Islet precursor cell (in vitro differentiated cells): ENCODE measurements at places on chromosomes 16 and 17.

DNA sequence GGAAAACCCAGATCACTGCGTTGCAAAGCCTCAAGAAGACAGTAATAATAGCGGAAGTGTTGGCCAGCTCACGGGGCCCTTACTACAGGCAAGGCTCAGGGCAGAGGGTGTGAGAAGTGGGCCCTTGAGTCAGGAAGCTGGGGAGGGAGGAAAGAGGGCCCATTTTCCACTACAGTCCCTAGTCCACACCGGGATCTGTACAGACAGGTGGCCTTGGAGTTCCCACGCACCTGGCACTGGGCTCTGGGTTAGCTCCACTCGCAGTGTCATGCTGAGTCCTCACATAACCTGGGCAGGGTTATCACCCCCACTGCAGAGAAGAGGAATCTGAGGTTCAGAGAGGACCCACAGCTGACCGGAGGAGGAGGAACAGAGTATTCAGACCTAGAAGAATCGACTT lies 16.8 kb upstream of the MTSS2 start:
- no peak for DNase-seq

DNA sequence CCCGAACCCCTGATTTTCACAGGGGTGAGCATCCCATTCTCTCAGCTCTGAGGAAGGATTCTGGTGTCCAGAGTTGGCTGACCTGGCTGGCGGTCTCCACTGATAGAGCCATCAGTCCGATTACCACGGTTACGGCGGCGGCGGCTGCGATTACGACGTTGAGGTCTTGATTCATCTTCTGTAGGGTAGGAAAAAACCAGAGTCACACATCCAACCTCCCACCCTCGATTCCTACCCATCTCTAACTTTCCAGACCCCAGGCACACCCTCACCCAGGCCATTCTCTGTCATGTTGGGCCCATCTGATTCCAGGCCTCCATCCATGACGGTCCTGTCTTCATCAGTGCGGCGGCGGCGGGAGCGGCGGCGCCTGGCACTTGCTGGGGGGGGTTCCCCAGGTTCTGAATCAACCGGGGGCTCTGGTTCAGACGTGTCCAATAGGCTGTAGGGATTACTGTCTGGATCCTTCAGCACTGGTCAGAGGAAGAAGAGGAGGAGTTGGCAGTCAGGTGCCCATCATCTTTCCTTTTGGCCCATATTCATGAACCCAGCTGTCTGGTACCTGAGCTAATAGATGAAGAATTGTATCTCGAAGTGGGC lies 2.6 kb upstream of the SOX15 start:
- DNase-seq: no peak

GRCh38 chr17:73262676-73263642 lies 1.3 kb upstream of the CPSF4L start:
- peak; percentile 76 for DNase-seq

- peak; percentile 99 for DNase-seq
Observed at GRCh38 chr17:15341385-15341849, at the start of gene TEKT3. Gene TEKT3 (minus strand): TSS chr17:15341597. CDS start chr17:15331585, 10,012 bp downstream.

GRCh38 chr16:2751577-2752034 lies 832 bp upstream of the SRRM2 start:
- no peak for DNase-seq

DNA sequence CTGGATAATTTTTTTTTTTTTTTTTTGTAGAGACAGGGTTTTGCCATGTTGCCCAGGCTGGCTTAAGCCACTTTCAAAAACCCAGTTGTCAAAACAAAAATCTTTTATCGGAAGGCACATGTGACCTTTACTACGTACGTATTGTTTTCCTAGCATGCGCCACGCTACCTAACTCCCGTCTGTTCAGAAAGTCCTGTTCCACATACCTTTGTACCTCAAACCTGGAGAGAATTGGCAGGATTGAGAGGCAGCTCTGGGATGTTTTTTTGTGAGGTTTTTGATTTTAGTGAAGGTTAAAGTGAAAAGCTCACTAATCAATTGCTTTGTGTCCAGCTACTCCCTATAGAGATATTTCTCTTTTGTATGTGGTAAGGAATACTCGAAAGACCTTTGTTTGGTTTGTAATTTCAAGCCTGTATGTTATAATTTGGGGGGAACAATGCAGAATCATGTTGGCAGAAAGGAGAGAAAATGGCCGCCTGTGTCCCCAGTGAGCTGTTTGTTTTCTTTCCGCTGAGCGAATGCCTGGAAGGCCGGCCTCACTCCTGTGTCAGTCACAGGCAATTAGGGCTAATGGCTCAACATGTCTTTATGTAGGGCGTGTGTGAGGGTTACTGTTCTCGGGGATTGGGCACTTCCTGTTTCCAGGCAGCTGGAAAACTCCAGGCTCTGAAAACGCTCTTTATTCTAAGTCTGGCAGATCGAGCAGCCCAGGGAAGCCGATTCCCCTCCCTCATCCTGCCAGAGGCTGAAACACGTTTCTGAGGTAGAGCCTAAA lies 60.8 kb upstream of the CLEC18A start:
- peak; percentile 97 for DNase-seq

- DNase-seq: no peak
Observed at GRCh38 chr16:84544031-84544773, 39.7 kb upstream of the MEAK7 start.

- peak; percentile 83 for DNase-seq
Observed at GRCh38 chr17:4142107-4142900, 526 bp downstream of the ZZEF1 start.

GRCh38 chr17:48961516-48962233 lies 6.7 kb downstream of the GIP start:
- peak; percentile 96 for DNase-seq

DNA sequence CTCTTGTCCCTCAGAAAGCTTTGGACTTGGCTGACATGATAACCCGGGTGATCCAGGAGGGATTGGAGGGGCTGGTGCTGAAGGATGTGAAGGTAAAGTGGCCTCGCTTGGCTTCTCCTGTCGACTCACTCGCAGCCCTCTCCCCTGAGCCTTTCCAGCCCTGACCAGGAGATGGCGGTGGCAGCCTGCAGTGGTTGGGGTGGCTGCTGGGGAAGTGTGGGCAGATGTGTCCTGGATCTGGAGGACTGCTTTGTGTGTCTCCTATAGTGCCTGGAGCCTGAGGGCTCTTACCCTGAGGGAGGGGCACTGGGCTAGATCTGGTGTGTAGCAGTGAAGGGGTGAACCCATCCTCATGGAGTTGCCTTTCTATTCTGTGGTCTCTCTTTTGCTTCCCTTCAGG lies 17.9 kb downstream of the LIG3 start:
- DNase-seq: peak; percentile 94

GRCh38 chr17:46978489-46979146 lies 435 bp downstream of the RPRML start:
- peak; percentile 76 for DNase-seq

- DNase-seq: no peak
Observed at GRCh38 chr16:3980253-3981111, 100.0 kb upstream of the CREBBP start.

- no peak for DNase-seq
Observed at GRCh38 chr16:48810436-48810802, 200.4 kb upstream of the N4BP1 start.

DNA sequence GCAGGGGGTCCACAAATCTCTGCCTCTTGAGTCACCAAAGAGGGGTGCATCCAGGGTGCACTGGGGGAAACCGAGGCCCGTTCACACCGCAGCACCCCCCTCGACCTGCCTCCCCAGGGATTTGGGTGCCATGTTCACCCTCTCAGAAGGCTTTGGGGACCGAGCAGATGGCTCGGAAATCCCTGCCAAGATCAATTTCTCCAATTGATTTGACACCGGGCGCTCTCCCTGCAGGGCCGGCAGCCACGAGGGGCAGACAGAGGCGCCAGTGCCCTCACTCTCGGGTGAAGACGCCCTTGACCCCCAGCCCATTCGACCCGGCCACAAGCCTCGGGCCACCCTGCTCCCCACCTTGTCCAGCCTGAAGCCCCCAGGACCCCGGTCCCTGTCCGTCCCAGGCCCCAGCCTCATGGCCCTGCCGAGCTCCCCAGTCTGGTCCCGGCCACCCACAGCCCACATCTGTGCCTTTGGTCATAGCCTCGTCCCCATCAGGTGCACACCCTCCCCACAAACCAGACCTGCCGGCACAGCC lies 9.3 kb downstream of the SSTR5 start:
- DNase-seq: no peak

- no peak for DNase-seq
Observed at GRCh38 chr16:48531011-48531962, 78.7 kb downstream of the N4BP1 start.

DNA sequence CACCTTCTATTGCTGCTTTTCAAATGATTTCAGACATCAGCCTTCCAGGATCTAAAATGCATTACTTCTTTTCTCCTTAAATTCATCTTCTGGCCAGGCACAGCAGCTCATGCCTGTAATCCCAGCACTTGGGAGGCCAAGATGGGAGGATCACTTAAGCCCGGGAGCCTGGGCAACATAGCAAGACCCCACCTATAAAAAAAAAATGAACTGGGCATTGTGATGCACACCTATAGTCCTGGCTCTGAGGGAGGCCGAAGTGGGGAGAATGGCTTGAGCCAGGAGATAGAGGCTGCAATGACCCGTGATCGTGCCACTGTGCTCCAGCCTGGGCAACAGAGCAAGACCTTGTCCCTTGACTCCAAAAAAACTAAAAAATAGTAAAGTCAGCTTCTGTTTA lies 208.5 kb downstream of the SPECC1 start:
- peak; percentile 35 for DNase-seq

GRCh38 chr17:75691371-75691791 lies 24.2 kb downstream of the SAP30BP start:
- DNase-seq: no peak

DNA sequence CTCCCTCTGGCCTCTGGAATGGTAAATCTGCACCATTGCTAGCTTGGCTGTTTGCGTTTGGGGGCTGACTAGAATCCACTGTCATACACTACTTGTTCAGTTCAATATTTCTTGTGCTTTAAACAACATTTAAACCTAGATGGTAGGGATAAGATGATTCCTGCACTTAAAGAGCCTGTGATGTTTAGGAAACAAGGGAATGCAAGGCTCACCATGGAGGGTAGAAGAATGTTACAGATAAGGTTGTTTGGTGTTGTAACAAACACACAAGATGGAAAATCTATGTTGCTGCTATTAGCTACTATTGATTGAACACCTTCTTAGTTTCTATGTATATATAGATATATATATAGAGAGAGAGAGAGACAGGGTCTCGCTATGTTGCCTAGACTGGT lies 31.4 kb downstream of the YPEL2 start:
- DNase-seq: no peak

GRCh38 chr17:28544402-28545140 lies 7.9 kb downstream of the UNC119 start:
- DNase-seq: no peak

- no peak for DNase-seq
Observed at GRCh38 chr17:75387771-75388170, 17.7 kb downstream of the GRB2 start.

- DNase-seq: no peak
Observed at GRCh38 chr16:19909750-19910322, 25.2 kb upstream of the GPRC5B start.

DNA sequence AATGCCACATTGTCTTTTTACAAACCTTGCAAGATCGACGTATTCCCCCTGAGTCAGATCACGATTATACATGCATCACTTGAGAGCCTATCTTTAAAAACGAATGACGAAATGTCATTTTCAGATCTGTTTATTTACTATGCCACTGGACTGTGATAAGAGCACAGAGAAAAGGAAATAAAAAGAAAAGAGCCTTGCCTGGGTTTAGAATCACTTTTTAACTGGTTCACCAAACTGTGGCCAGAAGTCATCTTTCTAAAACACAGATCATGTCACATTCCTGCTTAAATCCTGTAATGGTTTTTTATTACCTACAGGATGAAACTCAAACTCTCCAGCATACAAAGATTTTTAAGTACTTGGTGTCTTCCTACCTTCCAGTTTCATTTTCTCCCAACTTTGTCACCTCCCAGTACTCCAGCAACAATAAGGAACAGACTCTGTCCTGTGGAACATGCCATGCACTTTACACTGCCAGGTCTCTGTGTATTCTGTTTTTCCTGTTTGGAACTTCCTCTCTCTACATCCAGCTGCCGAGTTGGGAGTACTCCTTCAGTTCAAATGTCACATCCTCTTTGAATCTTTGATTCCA lies 91.5 kb downstream of the SNX11 start:
- no peak for DNase-seq

DNA sequence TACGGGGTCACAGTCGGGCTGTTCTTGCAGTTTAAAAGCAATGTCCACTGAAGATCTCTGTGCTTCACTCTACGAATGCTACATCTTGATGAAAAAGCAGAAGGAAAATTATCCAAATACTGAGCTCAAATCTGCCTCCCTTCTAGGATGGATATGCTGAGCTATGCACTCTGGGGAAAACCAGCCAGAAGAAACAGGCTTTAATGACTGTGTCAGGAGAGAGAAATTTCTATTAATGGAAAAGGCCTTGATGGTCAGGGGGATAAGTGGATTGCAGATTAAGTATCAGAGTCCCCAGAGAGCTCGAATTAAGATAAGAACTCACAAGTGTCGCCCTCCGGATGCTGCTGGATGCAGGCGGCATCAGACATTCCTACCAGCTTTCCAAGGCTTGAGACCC lies 39.6 kb upstream of the RCVRN start:
- no peak for DNase-seq

GRCh38 chr16:53068423-53068833 lies 13.6 kb downstream of the CHD9 start:
- no peak for DNase-seq

DNA sequence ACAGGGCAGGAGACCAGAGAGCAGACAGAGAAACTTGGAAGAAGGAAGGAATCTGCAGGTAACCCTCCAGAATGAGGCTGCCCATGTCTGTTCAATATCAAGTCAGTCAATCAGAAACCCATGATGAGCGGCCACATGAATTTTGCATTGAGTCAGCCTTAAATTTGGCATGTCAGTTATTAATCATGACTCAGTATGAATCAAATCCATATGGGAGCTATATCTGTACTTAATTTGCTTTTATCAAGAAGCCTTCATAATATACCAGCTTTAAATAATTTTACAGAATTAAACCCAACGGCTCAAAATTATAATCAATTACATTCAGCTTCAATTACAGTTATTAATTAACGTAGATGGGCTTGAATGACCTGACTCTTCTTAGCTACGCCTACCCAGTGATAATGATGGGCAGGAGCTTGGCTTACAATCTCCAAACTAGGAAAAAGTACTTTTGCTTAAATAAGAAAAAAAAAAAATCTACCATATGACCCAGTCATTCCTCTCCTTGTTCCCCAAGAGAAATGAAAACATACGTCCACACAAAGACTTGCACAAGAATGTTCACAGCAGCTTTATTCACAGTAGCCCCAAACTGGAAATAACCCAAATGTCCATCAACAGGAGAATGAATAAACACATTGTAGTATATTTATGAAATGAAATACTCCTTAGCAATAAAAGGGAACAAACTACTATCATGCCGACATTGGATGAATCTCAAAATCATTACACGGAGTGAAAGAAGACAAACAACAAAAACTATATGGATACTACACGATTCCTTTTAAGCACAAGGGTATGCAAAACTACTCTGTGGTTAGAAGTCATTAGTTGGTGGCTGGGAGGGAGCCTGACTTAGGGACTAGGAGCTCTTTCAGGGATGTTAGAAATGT lies 48.6 kb downstream of the SLC39A11 start:
- no peak for DNase-seq

GRCh38 chr17:39777534-39778365 lies 40.0 kb downstream of the GRB7 start:
- no peak for DNase-seq
